ENCODE measurements at places on chromosomes 12 and 14.

DNA sequence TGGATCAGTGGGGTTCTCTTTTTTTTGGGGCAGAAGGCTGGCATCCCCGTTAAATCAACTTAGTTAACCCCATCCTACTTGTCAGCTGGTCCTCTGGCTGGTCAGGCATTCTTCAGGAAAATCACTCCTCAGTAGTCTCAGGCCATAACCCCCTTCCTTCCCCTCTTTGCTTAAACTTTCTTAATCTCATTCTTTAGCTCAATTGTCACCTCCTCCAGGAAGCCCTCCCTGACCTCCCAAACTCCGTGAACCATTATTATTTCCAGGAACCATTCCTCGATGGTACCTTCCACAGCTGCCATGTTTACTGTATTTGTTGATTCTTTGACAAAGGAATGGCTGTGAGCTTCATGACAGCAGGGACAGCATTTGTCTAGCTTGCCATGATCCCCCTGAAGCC lies 72.5 kb upstream of the FBXO21 start:
- no peak for DNase-seq

DNA sequence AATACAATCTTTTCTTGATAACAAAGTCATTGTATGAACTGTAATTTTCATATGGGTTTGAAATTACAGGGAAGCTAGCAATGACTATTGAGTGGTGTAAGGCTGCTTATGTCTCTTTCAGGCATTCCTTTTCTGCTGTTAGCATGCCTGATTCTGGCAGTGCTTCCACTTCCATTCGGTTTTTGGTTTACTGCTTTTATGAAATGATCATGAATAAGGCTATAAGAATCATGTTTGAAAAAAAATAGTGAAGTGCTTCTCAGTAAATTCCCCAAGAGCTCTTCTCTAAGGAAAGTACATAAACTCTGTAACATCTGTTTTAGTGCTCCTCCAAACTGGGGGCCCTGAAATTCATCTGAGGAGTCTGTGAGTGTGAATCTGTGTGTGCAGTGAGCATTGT lies 434.0 kb upstream of the RGS6 start:
- DNase-seq: no peak

DNA sequence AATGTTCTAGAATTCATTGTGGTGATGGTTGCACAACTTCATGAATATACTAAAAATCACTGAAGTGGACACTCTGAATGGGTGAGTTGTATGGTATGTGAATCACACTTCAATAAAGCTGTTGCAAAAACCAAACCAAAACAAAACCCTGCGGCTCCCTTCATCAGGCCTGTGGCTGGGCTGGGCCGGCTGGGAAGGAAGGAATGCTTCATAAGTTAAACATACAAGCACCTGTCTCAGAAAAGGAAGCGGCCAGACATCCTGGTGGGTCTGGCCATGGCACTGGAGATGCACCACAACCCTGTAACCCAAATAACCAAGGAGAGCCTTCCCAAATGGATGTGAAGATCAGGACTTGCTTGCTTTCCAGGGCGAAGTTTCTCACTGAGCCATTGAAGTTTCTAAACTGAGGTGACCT lies 34.9 kb downstream of the TTC7B start:
- no peak for DNase-seq

DNA sequence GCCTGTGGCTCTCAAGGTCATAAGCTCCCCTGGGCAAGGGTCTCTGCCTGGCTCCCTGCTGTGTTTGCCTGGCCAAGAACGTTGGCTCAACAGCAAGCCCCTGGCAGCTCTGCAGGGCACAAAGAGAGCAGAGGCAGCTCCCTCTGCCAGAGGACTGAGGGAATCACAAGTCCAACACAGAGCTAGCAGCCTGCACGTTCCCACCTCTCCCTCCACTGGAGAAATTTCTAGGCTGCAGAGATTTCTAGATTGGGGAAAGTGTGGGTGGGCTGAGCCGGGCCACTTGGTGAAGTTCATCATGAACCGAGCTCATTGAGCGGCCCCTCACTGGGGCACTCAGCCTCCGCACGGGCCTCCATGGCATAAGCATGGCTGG lies 19.8 kb downstream of the ZFYVE21 start:
- DNase-seq: no peak

DNA sequence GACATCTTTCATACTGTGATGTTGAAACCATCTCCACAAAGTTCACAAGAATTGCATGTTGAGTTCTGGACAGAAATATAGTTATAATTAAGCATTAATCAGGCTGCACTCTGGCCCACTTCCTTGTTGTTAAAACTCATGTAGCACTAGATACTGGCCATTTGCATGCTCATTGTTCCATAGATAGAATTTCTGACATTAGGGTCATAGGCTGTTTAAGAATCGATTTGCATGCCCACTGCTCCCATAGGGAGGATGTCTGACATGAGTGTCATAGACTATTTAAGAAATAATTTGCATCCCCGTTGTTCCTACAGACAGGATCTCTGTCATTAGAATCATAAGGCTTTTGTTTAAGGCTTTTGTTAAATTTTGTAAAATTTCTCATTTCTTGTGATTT lies 50.2 kb downstream of the MYF5 start:
- DNase-seq: no peak

DNA sequence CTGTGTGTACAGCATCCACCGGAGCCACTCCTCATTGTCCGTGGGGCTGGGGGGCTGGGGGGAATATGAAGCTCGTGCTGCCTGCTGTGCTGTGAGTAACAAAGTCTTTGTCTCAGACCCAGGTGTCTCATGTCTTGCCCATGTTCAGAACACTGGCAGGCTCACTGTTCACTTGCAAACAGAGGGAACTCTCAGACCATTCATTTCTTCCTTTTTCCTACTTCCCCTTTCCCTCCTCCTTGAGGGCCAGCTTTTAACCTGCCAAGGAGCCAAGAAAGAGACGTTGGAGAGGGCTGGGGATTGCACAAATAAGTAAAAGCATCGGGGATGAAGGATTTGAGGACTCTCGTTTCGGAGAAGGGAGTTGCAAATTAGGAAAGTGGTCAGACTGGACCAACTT lies 21.6 kb downstream of the GPR132 start:
- DNase-seq: no peak

DNA sequence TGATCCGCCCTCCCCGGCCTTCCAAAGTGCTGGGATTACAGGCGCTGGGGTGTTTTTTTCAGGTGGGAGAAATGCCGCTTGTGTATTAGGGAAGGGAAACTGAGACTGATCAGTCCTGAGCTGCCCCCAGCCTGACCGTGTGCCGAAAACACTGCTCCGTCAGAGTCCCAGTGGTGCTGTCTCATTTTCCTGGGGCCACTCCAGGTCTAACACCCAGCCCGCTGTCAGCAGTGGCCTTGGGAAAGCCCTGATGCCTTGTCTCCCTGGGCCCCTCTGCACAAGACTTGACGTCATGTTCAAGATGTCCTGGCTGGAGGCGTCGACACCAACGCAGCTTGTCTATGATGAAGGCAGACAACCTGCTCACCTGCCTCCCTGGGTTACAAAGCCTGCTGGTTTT lies 165.9 kb downstream of the RBM19 start:
- no peak for DNase-seq

GRCh38 chr12:43098766-43099550 lies 453.0 kb downstream of the ADAMTS20 start:
- no peak for DNase-seq

GRCh38 chr14:104221071-104221625 lies 82.8 kb downstream of the KIF26A start:
- DNase-seq: no peak

DNA sequence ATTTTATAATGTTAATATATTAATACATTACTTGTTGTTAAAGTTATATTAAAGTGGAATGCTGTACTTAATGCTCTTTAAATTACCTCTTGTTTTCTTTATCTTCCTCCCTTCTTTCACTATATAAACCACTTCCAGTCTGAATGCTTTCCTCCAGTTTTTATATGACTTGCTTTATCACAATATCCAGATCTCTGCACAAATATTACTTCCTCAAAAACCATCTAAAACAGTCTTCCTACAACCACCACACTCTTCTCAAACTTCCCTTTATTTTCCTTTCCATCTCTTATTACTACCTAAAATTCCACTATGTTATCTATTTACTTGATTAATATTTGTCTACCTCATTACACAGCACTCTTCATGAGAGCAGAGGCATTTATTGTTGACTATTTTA lies 956.6 kb downstream of the LRFN5 start:
- DNase-seq: no peak

DNA sequence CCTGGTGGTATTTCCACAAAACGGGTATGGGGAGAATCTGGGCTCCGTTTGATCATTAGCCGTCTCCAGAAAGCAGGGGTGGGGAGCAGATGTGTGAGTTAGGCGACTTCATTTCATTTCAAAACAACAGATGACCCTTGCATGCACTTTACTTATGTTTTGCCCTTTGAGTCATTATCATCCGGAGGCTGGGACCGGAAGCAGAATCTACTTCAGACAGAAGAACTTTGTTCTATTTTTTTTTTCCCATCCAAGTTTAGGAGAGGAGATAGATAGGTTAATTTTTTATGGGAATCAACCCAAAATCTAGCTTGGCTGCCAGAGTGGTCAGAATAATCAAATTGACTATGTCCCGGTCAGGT lies 31.3 kb upstream of the CMAS start:
- no peak for DNase-seq

DNA sequence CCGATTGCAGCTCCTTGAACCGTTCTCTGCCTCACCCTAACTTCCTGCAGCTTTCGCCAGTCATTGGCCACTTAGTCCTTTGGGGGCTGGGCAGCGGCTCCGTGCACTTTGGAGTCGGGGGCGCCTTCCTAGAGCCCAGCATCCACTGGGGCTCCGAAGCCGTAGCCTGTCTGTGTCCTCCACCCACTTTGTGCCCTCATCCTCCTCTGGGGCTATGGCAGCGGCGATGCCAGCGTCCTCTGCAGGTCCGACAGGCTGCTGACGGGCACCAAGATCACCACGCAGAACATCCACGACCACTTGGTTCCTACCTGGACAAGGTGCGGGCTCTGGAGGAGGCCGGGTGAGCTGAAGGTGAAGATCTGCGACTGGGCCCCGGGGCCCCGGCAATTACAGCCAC lies 11.8 kb upstream of the A2M start:
- DNase-seq: no peak

GRCh38 chr14:98904677-98905076 lies 367.3 kb downstream of the BCL11B start:
- DNase-seq: no peak

DNA sequence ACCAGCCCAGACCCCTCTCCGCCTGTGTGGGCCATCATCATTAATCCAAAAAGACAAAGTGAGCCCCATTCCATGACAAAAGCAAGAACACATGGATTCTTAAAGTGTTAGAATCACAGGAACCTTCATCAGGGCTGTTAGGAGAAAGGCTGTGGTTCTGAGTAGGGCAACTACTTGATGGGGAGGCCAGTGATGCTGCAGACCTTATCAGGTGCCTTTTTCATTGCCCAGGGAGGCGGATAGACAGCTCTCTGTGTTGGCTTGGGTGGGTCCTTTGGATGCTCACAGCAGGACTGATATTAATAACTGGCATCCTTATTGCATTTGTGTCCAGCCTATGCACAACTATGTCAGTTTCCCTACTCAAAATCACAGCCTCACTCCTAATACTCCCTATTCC lies 2.3 kb downstream of the HEBP1 start:
- no peak for DNase-seq

DNA sequence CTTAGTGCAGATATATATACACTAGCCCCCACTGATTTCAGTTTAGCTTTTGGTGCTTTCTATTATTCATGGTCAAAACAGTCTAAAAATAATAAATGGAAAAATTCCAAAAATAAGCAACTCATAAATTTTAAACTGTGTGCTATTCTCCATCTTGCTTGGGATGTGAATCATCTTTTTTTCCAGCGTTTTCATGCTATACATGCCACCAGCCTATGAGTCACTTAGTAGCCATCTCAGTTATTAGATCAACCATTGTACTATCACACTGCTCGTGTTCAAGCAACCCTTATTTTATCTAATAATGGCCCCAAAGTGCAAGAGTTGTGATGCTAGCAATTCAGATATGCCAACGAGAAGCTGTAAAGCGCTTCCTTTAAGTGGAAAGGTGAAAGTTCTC lies 73.9 kb upstream of the KRR1 start:
- no peak for DNase-seq

DNA sequence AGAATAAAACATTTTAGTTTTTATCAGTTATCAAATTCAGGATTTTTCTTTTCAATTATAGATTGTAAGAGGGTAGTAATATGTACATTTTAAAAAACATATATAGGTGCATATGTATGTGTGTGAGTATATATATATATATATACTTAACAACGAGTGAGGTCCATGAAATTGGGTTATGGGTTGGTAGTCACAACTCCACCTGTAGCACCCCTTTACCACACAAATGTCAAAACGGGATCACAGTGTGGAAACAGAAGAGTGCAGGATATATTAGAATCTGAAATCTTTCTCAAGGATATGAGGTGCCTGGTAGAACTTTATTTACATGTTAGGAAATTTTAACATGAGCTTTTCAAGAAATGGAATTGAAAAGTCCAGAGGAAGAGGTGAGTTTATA lies 31.3 kb downstream of the MIA2 start:
- DNase-seq: peak; percentile 13

- DNase-seq: peak; percentile 73
Measured at GRCh38 chr12:38886064-38886463, 19.3 kb downstream of the CPNE8 start.

DNA sequence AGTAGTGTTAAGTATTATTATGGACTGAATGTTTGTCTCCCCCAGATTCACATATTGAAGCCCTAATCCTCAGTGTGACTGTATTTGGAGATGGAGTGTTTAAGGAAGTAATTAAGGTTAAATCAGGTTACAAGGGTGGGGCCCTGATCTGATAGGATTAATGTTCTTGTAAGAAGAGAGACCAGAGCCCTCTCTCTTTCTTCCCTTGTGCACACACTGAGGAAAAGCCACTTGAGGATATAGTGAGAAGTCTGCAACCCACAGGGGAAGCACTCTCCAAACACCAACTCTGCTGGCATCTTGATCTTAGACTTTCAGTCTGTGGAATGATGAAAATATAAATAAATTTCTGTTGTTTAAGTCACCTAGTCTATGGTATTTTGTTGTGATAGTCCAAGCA lies 2.2 kb upstream of the KLRG1 start:
- DNase-seq: no peak

All from suppressor macrophage treated with lipopolysaccharide for 1 hour (primary cell).